ENCODE measurements at places on chromosomes 7 and 10. TPM values are rescaled to one million over a fixed set of nuclear protein-coding genes. Genes with fewer than 3 reads are reported as not detected.

The TMEM176B gene
- total RNA-seq = not detected

The CPA4 gene
- total RNA-seq = not detected

The SEMA4G gene
- 1.1 TPM for total RNA-seq

The CDC123 gene
- 50.3 TPM for total RNA-seq

The HTRA1 gene
- not detected for total RNA-seq

The PDSS1 gene
- 8.4 TPM for total RNA-seq

The GNGT1 gene
- total RNA-seq = not detected

The NUP205 gene
- total RNA-seq = 56.3 TPM

The ZNF804B gene
- not detected for total RNA-seq

The MMD2 gene
- not detected for total RNA-seq

The VWA2 gene
- 0.12 TPM for total RNA-seq

The CPEB3 gene
- 4.4 TPM for total RNA-seq

The PDK4 gene
- total RNA-seq = not detected

The ODAD2 gene
- not detected for total RNA-seq

The CHRM2 gene
- not detected for total RNA-seq

The MRLN gene
- not detected for total RNA-seq

The COL1A2 gene
- total RNA-seq = not detected

The CPA5 gene
- 4.3 TPM for total RNA-seq

The ITIH5 gene
- not detected for total RNA-seq

The UNCX gene
- total RNA-seq = not detected

The ELAPOR2 gene
- 20.3 TPM for total RNA-seq

The GNAT3 gene
- total RNA-seq = not detected

The AKR1C2 gene
- total RNA-seq = not detected

The SHH gene
- total RNA-seq = not detected

The CALHM3 gene
- not detected for total RNA-seq

The LEP gene
- total RNA-seq = not detected

The ITPRID1 gene
- total RNA-seq = not detected

The GHITM gene
- 77.9 TPM for total RNA-seq

The ADO gene
- 11.1 TPM for total RNA-seq

The FGF8 gene
- not detected for total RNA-seq

The HTR5A gene
- not detected for total RNA-seq

The CACNA2D1 gene
- total RNA-seq = not detected

The ORAI2 gene
- 14.6 TPM for total RNA-seq

The OTUD1 gene
- 86.8 TPM for total RNA-seq

The GNG11 gene
- total RNA-seq = 3.1 TPM

The BLNK gene
- total RNA-seq = 0.35 TPM

The KAZALD1 gene
- not detected for total RNA-seq

The PHYHIPL gene
- not detected for total RNA-seq

The ENO4 gene
- total RNA-seq = not detected

The C10orf62 gene
- not detected for total RNA-seq

The PTN gene
- not detected for total RNA-seq

The DRGX gene
- not detected for total RNA-seq

The FOXP2 gene
- total RNA-seq = not detected

The CHCHD1 gene
- 6.3 TPM for total RNA-seq

Measured in CD4-positive, CD25-positive, alpha-beta regulatory T cell (primary cell).